NCI-H1092 treated with DMSO at 0.1 percent for 48 hours (cell line): ENCODE measurements at places on chromosomes 16 and 17.
A peak's percentile ranks its signal among the peaks of the same experiment; 100 is the strongest.

- DNase-seq = peak; percentile 42
Observed at GRCh38 chr17:3012926-3013581, 50.4 kb downstream of the OR1D5 start.

DNA sequence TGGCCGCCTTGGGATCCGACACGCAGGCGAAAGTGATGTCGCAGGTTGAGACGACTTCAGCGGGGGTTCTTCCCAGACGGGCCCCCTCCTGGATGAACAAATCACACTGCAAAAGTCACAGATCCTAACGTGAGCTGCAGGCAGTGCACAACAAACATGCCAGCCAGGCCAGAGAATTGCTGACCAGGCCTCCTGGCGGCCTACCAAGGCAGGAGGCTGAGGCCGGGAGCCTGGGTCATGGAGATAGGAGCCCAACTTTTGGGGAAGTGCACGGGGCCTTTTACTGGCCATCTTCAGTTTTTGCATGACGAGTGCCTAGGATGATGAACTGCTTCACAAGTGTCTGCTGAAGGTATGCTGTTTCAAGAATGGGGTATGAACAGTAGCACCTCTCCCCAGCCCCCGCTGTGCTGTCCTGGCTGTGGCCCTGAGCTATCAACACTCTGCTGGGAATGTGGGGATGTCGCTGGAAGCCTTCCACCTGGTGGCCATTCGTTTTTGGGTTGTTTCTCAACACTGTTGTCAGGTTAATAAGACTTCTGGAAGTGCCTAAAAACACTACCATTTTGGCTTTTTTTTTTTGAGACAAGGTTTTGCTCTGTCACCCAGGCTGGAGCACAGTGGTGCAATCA, 12.2 kb upstream of the ROGDI start:
- no peak for DNase-seq

- DNase-seq = no peak
Observed at GRCh38 chr16:72367851-72368250, 195.9 kb upstream of the PMFBP1 start.

GRCh38 chr16:57892041-57892440, 78.9 kb downstream of the CNGB1 start:
- DNase-seq = no peak

DNA sequence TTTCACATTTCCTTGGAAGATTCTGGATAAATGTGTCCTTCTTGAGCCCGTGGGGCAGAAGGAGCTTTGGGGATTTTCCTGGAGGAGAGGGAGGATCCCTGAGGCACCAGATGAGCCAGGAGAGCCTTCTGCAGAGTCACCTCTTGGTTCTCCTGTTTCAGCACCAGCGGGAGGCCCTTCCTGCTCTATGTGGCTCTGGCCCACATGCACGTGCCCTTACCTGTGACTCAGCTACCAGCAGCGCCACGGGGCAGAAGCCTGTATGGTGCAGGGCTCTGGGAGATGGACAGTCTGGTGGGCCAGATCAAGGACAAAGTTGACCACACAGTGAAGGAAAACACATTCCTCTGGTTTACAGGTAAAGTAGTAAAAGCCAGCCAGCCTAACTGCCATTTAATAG, 77.1 kb downstream of the ARSG start:
- no peak for DNase-seq

DNA sequence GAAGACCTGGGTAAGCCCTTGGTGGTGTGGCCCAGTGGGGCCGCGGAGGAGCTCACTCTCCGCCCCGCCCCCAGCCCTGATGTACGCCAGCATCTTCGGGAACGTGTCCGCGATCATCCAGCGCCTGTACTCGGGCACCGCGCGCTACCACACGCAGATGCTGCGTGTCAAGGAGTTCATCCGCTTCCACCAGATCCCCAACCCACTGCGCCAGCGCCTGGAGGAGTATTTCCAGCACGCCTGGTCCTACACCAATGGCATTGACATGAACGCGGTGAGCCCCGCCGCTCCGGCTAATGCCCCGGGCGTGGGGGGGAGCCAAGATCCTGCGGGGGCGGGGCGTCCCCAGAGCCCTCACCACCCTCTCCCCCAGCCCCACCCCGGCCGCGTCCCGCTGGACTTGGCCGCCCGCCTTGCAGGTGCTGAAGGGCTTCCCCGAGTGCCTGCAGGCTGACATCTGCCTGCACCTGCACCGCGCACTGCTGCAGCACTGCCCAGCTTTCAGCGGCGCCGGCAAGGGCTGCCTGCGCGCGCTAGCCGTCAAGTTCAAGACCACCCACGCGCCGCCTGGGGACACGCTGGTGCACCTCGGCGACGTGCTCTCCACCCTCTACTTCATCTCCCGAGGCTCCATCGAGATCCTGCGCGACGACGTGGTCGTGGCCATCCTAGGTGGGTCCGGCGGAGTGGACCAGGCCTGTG, 12.1 kb upstream of the DCAF7 start:
- DNase-seq = no peak

DNA sequence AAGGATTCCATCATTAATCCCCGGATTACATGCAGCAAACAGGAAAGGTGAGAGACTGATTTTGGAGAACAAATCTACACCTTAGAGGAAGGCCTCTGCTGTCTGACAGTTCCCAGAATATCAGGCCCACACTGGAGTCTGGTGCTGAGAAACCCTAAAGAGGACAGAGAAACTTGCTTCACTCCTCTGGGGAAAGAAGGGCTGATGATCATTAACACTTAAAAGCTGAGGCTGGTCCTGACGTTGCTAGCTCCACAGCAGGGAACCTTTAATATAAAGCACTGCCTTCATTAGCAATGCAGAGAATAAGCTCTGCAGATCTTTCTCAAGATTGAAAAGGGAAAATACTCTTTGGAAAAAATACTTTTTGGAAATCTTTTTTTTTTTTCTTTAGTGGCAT, 1472.4 kb upstream of the GOT2 start:
- DNase-seq = no peak

DNA sequence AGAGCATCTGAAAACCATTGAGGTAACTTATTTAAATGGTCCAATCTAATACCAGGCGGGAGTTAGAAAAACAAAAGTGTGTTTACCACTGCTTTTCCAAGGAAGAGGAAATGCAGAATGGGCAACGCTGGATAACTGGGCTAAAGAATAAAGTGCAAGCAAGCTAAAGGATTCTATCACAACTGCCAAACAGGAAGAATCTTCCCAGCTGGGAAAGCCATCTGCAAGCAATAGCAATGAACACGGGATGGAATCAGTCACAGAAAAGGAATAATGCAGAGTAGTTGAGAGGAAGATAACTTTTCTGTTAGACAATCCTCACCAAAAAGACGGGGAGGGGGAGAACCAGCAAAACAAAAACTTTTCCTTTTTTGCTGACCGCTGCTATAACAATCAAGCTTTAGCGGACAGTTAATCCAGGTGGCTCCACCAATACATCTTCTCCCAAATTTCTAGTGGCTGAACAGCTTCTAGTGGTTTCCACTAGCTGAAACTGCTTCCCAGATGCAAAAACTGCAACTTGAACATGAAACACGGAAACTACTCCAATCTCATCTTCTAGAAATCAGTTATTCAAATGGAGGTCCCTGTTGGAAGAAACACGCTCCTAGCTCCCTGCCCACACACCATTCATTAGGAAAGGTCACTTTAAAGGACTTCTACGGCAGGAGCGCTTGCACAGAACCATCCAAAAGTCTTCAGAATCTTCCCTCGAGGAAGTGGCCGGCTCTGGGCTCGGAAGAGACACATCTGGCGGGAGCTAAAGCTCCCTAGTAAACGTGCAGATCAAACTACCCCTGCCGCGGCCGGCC, 929 bp downstream of the TMEM11 start:
- DNase-seq = no peak

DNA sequence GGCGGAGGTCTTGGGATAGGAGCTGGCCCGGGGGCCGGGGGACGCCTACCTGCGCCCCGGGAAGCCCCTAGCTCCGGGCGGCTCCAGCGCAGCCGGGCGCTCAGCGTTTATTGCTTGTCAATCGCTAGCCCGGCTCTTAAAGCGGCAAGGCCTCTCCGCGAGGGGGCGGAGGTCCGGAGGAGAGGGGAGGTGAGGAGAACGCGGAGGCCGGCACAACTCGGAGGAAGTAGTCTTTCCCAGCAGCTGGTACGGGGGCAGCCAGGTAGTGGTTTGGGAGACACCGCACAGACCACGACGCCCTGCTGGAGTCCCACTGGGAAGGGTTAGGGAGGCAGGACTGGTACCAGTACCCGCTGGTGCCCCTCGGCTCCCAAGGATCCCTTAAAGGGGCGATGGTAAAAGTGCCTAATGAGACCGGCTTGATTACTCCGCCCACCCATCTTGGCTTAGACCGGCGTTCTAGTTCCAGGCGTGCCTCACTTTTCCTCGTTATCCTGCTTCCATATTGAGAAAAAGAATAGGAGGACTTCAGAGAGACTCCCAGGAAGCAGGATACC, at the start of gene MPP2:
Gene MPP2 (minus strand): TSS at position 112 of the 557 bp plus-strand sequence. CDS start 3,076 bp downstream, outside the sequence.
- DNase-seq = no peak

DNA sequence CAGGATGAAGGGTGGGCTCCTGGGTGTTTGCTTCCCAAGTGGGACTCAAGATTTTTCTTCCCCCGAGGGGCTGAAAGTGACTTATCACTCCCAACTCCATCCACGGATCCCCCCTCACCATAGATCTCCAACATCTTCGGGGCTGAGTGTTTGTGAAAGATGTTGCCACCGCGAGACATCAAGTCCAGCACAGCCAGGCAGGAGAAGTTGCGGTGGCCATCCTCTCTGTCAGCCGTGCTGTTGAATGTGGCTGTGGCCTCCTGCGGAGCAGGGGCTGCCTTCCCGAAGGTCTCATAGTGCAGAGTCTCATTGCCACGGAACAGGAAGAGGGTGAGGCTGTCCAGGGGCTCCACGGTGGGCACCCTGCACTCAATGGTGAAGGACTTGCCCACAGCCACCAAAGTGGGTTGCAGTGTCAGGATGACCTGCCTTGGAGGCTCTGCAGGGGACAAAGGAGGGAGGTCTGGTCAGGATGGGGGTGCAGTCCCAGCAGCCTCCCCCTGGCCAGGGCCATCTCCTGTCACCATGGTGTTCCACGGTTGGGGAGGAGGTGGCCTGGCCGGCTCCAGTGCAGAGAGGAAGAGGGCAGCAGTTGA, 5.5 kb downstream of the PRR29 start:
- no peak for DNase-seq

DNA sequence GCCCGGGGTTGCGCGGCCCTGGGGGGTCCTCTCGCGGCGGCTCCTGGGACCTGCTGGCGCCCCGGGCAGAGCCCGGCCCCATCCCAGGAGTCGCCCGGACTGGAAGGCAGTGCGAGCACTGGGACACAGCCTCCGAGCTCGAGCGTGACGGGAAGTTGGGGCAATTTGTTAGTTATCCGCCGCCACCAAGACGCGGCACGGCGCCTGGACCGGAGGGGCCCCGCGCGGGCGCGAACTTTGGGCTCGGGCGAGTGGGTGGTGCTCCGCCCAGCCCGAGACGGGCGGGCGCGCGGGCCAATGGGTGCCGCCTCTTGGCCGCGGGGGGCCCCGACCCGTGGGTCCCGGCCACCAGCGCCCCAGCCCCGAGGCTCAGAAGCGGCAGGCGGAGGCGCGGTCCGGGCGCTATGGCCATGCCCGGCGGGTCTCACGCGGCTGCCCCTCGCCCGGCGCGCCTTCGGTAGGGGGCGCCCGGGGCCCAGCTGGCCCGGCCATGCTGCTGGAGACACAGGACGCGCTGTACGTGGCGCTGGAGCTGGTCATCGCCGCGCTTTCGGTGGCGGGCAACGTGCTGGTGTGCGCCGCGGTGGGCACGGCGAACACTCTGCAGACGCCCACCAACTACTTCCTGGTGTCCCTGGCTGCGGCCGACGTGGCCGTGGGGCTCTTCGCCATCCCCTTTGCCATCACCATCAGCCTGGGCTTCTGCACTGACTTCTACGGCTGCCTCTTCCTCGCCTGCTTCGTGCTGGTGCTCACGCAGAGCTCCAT, at the start of gene ADORA2B:
Gene ADORA2B (plus strand): TSS at position 372 of the 768 bp plus-strand sequence. CDS start 119 bp downstream, at position 491.
- peak; percentile 57 for DNase-seq

GRCh38 chr17:77453613-77454241, 313.0 kb downstream of the SEC14L1 start:
- DNase-seq = no peak

- no peak for DNase-seq
Observed at GRCh38 chr16:19486051-19486450, 35.8 kb downstream of the GDE1 start.

GRCh38 chr17:37399265-37399803, 7.3 kb downstream of the ACACA start:
- no peak for DNase-seq

DNA sequence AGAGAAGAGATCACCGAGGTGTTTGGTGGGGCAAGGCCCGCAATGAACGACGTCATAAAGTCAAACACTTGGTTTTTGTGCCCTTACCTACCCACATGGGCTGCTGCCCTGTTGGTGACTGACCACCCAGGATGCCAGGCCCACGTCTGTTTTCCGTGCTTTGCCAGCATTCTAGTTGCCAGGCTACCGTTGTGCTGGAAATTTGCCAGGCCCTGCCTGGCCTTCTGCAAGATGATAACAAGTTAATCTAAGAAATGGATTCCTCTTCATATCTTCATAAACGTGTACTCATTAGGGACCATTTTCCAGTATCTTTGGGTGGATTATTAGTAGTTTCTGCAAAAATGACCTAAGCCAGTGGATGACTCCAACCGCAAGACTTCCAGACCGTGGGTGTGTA, 35.4 kb downstream of the SLC6A4 start:
- DNase-seq = no peak

DNA sequence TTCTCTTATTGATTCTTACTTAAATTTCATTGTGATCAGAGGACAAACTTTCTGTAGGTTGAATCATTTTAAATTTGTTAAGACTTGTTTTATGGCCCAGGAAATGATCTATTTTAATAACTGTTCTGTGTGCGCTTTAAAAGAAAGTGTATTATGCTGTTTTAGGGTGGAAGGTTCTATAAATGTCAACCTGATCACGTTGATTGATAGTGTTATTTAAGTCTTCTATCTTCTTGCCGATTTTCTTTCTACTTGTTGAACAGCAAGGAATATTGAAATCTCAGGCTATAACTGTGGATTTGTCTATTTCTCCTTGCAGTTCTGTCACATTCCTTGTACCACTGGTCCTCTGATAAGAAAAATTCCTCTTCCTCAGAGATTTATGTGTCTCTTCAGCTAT, 112.7 kb downstream of the TANC2 start:
- DNase-seq = no peak

- no peak for DNase-seq
Observed at GRCh38 chr17:49845321-49845720, 2.5 kb downstream of the TAC4 start.

- DNase-seq = peak; percentile 88
Observed at GRCh38 chr17:79811011-79811867, 14.4 kb upstream of the CBX8 start.

DNA sequence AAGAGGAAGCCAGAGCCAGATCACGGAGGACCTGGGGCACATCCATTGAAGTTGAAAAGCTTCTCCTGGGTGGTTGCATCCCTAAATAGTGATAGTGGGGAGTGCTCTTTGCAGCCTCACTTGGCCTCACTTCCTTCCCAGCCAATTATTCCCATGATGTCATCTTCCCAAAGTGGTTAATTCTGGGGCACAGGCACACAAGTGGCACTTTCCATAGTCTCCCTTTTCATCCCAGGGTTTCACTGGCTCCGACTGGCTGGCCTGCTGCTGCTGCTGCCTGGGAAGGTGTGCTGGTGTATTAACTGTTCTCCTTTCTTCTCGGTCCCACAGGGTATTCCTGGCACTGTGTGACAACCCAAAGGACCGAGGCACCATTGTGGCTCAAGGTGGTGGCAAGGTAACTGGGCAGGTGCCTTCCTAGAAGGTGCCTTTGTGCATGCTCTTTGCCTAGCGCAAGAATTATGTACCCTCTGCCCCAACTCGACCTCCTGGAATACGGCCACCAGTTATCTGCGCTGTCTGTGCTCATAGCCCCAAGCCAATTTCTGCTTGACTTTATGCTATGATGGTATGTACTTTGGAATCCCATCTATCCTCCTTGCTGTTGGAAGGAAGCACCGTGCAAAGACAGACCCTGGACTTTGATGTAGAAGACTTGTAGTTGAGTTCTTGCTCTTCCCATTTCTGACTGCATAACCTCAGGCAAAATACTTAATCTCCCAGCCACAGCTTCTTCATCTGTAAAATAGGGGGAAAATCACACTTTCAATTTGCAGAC, 18.4 kb downstream of the SLC35G3 start:
- no peak for DNase-seq
